ENCODE measurements at places on chromosomes 3 and 15. TPM values are rescaled to one million over a fixed set of nuclear protein-coding genes. Genes with fewer than 3 reads are reported as not detected.

The C3orf49 gene
- polyA plus RNA-seq, result not detected

DNA sequence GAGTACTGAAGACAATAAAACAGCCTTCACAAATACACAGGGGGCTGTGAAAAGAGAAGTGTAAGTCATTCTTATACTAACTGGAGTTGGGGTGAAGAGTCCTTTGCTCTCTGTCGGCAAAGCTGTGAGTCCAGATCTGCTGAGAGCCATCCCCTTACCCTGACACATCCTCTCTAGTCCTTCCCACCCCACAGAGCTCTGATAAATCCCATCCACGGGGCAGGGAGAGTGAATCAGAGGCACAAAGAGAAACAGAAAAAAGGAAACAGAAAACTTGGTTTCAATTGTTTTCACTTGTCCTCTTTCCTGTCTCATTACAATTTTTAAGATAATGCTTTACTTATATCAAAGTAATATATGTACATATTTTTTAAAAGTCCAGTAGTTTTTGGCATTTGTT lies 18.2 kb upstream of the ZNF639 start:
- DNase-seq, result peak; percentile 14
- no peaks in the 10 kb centered on the region for H3K36me3 ChIP-seq
- no peak overlapping the region for H3K27ac ChIP-seq
- no peak overlapping the region for H3K4me3 ChIP-seq

DNA sequence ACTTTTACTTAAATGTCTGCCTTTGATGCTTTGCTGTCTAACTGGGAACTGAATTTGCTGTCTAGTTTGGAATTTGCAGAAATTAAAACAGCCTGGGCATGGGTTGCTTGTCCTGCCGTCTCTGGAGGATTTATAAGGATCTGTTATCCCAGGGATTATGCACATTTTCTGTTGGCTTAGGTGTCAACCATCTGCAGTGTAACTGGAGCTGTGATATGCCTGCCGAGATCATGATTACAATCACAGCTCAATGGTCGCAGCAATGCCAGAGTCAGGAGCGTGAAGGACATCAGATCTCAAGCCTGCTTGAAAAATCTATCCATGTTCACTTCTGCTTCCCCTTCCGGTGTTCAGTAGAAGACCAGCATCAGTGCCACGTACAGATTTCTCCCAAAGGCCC lies 41.8 kb upstream of the SETMAR start:
- no peak for DNase-seq
- H3K4me3 ChIP-seq, result no peak overlapping the region

The ZWILCH gene
- polyA plus RNA-seq, result 5.7 TPM

The GHSR gene
- not detected for polyA plus RNA-seq

DNA sequence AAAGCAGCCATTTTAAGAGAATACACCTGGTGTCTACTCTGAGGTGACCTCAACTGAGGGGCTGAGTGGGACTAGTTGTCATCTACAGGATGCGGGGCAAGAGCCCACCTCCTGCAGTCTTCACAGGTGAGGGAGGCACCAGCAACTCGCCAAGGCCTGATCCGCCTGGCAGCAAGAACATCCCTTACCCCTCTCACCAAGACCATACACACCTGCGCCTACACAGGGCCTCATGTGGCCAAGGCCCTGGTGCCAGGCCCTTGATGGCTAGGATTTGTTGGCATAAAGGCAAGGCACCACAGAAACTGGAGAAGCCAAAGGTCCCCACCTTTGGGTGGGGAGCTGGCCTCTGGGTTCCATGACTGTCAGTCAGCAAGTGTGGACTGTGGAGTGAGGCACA lies 18.4 kb downstream of the ELP6 start:
- H3K4me1 ChIP-seq, result no peaks in the 10 kb centered on the region
- DNase-seq, result no peak
- H3K4me3 ChIP-seq, result no peak overlapping the region
- H3K36me3 ChIP-seq, result peaks cover 17% of the 10 kb centered on the region

The THAP10 gene
- 1.7 TPM for polyA plus RNA-seq

The SLC2A2 gene
- not detected for polyA plus RNA-seq

The FOXB1 gene
- polyA plus RNA-seq, result not detected

- no peaks in the 10 kb centered on the region for H3K4me1 ChIP-seq
- peaks cover 22% of the 10 kb centered on the region for H3K27me3 ChIP-seq
- H3K27ac ChIP-seq, result no peak overlapping the region
Measured at GRCh38 chr3:184223946-184224345, 5.4 kb upstream of the VWA5B2 start.

DNA sequence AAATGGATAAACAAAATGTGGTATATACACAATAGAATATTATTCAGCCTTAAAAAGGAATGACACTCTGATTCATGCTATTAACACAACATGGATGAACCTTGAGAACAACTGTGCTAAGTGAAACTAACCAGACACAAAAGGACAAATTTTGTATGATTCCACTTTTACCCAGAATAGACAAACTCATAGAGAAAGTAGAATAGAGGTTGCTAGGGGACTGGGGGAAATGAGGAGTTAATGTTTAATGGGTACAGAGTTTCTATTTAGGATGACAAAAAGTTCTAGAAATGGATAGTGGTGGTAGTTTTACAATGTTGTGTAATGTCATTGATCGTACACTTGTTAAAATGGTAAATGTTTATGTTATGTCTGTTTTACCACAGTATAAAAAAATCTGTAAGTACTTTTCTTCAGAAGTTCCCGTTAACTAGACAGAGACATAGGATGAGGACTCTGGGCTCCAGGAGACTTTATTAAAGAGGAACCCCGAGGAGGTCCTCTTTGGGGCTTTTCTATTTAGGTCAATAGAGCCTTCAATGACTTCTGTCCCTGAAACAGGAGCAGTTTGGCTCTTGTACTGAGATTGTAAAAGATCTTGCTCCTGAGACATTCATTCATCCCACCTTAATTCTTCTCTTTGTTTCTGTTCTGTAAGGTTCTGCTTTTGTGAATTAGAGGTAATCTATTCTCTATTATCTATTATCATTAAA lies 24.5 kb downstream of the ABHD6 start:
- DNase-seq, result no peak
- no peak overlapping the region for H3K4me3 ChIP-seq
- no peak overlapping the region for H3K27ac ChIP-seq

DNA sequence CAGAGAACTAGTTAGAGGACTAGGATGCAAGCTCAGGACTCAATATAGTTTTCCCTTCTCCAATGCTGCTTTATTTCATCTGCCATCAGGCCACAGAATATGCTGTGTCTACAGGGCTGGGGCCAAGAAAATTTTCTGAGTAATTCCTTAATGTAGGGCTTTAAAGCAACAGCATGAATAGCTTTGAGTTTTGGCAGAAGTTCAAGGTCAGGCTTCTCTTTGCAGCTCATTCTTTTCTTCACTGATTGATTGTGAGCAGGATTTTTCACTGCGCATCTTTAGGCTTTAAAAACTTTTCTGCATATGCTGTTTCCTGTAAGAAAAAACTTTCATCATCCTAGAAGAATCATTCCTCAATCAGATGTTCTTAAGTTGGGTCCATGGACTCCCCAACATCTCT lies 4.6 kb downstream of the TMEM108 start:
- H3K27ac ChIP-seq, result no peak overlapping the region
- H3K4me1 ChIP-seq, result peaks cover 6% of the 10 kb centered on the region
- no peaks in the 10 kb centered on the region for H3K36me3 ChIP-seq
- H3K27me3 ChIP-seq, result peaks cover 21% of the 10 kb centered on the region

DNA sequence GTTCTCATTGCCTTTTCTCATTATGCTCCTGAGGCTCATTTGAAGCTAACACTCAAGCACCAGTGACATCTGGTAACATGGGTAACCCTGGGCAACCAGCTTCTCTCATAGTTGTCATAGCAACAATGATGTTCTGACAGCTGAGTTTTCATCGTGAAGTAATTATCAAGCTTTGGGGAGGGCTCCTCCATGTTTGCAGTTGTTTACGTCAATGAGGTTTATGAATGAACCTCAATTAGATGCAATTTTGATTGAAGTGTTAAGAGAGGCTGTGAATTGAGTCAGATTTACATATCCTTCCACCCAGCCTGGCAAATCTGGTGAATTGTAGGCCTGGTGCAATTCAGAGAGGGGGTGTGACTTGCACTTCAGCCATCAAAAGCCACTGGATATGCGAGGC lies 119.3 kb upstream of the CHD2 start:
- no peak for DNase-seq
- H3K36me3 ChIP-seq, result no peaks in the 10 kb centered on the region
- H3K4me1 ChIP-seq, result no peaks in the 10 kb centered on the region
- no peak overlapping the region for H3K4me3 ChIP-seq
- H3K27ac ChIP-seq, result no peak overlapping the region

DNA sequence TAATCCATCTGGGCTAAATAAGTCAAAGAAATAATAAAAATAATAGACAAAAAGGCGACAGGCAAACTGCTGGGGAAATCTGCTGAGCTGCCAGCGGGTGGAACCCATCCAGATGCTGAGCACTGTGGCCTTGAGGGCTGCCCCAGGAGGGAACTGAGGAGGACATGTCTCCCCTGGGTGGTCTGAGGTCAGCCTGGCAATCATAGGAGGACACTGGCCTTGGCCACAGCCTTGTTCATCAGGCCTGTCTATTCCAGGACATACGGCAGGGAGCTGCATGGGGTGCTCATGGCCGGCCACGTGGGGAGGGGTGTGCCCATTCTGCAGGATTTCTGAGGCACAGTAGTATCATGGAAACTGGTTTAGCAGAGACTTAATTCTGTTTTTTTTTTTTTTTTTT lies 21.5 kb upstream of the SNRPA1 start:
- H3K27me3 ChIP-seq, result no peaks in the 10 kb centered on the region
- H3K36me3 ChIP-seq, result no peaks in the 10 kb centered on the region
- no peak overlapping the region for H3K4me3 ChIP-seq
- no peaks in the 10 kb centered on the region for H3K4me1 ChIP-seq
- H3K27ac ChIP-seq, result no peak overlapping the region
- no peak for DNase-seq
